Mesothelial cell of epicardium (in vitro differentiated cells): ENCODE measurements at places on chromosomes 11 and 22.

DNA sequence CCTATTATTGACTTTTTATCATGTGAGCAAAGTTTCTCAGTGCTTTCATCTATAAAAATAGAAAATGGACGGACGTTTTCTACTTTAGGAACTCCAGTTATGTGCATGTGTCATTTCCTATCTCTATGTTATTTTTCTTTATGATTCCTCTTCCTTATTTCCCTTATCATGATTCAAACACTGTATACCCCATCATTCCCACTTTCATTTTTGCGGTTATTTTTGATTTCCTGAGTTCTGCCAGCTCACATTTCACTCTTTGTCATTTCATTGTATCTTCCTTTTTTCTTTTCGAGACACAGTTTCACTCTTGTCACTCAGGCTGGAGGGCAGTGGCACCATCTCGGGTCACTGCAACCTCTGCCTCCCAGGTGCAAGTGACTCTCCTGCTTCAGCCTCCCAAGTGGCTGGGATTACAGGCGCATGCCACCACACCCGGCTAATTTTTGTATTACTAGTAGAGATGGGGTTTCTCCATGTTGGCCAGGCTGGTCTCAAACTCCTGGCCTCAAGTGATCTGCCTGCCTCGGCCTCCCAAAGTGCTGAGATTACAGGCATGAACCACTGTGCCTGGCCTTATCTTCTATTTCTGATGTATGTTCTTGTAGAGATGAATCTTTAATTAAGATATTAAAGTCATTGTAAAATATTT, 21.5 kb downstream of the C11orf58 start:
- no peak for DNase-seq

DNA sequence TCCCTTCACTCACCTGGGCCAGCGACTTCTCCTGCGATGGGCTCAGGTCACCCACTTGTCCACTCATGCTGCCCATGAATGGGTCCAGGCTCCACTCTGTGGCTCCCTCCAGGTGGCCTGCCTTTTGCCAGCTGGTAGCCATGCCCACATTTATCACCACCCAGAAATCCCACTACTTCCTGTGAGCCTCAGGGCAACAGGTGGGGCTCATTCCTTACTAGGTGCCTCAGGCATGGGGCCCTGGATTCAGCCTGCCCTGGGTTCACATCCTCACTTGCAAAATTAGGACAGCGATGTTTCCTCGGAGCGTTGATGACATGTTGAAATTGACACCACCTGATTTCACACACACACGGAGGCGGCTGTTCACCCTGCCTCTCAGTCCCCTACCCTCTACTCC, at the start of gene SEC14L6:
TSS of gene SEC14L6 (minus strand) at position 126 of the 400 bp plus-strand sequence. CDS start at position 67, 59 bp downstream.
- no peak for DNase-seq

- no peak for DNase-seq
Observed at GRCh38 chr22:50226063-50226874, 18.6 kb downstream of the TUBGCP6 start.

- no peak for DNase-seq
Observed at GRCh38 chr22:47837703-47838102, 1075.3 kb downstream of the TBC1D22A start.

DNA sequence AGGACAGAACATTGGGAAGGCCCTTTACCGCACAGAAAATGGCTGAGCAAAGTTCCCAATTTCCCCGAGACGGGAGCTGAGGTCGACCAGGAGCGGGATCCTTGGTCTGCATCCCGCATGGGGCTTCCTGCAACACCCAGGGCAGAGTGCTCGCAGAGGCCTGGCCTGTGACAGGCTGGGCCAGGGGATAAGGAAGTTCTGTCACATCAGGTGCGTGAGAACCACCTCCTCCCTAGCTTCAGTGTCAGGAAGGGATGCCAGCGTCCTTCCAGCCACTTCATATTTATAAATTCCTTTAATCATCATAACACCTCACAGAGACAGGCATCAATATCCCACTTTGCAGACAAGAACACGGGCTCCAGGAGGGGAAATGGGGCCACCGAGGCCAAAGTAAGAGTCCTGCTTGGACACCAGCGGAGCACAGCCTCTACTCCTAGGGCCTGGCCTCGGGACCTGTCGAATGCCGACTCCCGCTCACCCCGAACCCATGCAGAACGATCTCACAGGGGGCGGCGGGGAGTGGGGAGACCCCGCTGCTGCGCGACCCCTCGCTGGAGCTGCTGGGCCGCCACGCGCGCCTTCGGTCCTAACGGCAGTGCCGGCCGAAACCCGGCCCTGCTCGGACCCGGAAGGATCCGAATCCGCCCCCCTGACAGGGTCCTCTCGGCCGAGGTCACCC, 532 bp downstream of the BET1L start:
- no peak for DNase-seq

- DNase-seq, result no peak
Observed at GRCh38 chr11:65622011-65622410, 6.4 kb downstream of the PCNX3 start.

DNA sequence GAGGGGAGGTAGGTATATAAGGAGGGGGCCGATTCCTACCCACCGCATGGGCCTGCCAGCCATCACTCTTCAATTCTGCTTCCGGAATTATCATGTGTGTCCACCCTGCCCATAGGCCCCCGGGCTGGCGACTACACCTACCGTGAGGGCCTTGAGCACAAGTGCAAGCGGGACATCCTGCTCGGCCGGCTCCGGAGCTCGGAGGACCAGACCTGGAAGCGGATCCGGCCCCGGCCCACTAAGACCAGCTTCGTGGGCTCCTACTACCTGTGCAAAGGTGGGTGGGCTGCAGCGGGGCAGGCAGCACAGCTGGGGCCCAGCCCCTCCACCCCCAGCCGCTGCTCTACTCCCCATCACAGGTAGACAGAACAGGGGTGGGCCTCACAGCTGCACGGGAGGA, 38.4 kb upstream of the TEF start:
- DNase-seq, result no peak

DNA sequence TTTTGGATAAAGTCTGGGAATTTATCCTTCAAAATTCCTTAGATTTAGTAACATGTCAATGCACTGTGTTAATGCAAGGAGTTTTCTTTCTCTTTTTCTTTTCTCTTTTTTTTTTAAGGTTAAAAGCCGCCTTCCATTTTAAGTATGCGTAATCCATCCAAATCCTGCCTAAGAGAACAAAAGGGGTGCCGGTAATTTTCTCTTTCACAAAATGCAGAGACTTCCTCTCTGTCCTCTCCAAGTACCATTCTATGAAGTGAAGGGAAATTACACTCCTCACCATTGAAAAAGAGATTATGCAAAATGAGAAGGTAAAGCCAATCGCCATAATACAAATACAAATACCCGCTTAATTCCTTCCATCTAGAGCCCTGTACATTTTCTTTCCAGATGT, 273.8 kb downstream of the BLID start:
- DNase-seq, result no peak
